CD4-positive, alpha-beta T cell treated with Interleukin-12 subunit alpha and Interleukin-12 subunit beta, for 1 hour (primary cell): ENCODE measurements at places on chromosomes 6 and 20.
A peak's percentile ranks its signal among the peaks of the same experiment; 100 is the strongest.

GRCh38 chr6:36742146-36742545, 44.5 kb downstream of the RAB44 start:
- DNase-seq = no peak

- DNase-seq = no peak
Observed at GRCh38 chr20:22762576-22763256, 178.3 kb upstream of the FOXA2 start.

DNA sequence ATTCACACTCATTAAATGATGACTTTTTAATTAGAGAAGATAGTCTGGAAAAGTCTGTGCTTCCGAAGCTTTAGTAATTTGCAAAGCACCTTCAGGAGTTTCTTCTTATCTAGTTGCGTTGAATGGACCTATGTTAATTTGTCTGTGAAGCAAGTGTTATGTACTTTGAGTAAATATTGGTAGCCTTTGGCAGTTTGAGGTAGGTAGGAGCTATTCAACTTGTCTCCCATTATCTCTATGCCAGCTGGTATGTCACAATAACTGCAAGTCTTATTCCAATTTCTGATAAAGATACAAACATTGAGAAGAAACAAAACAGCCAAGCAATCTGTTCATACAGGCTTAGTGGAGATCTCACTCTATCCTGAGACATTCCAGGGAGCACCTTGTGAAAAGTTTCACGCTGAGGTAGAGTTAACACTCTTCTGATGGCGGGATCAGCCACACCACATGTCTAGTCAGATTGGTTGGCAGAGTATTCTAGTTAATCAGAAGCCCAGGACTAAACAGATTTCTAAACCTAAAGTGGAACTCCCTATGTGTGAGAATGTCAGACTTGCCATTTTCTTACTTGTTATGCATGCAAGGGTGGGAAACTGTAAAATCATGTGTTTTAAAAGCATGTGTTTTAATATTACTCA, 219.8 kb upstream of the MANEA start:
- no peak for DNase-seq

DNA sequence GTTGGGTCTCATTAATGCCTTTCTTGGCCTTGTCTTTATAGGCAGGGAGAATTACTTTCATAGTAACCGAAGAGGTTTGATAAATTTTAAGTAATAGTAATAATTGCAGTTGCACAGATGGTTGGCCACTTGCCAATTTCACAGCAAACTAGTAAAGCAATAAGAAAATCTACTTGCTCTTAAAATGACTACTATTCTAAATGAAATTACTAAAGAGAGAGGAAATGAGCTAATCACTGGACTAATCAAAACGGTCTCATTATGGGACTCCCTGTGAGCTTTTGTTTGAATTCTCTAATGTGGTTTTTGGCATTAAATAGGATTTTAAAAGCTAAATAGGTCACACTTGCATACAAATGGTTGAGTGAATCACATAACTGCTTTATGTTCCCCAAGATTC, 227.4 kb upstream of the PLN start:
- no peak for DNase-seq

GRCh38 chr6:132244744-132245143, 156.5 kb downstream of the MOXD1 start:
- no peak for DNase-seq

- DNase-seq = peak; percentile 59
Observed at GRCh38 chr20:25148181-25148981, 47.1 kb upstream of the ENTPD6 start.

- DNase-seq = no peak
Observed at GRCh38 chr6:108576709-108577108, 16.0 kb downstream of the FOXO3 start.

DNA sequence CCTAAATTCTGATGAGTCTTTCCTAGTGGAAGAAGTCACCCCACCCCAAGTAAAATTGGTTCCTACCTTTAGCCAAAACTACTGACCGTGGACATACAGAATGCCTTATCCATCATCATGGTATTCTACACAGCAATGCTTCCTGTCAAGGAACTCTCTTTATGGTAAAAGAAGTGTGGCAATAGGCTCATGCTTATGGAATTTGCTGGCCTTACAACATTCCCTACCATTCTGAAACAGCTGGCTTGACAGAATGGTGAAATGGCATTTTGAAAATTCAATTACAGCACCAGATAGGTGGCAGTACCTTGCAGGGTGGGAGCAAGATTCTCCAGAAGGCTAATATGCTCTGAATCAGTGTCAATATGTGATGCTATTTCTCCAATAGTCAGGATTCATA, 41.8 kb upstream of the BACH2 start:
- DNase-seq = no peak

- DNase-seq = no peak
Observed at GRCh38 chr6:21354805-21355238, 238.7 kb upstream of the SOX4 start.

DNA sequence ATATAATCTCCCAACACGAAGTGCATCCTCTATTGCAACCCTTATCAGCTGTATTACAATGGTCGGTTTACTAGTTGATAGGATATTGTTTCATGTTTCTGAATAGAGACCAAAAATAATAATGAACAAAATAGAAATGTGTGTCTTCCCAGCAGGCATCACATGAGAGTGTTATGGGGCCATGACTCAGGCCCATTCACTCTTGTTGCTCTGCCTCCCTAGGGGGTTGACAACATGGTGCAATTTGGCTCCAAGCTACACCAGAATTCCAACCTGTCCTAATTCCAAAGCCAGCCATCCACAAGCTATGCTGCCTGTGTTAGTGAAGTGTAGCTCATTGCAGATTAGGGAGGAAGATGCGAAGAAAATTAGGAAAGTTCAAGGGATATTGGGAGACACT, 13.1 kb upstream of the SAYSD1 start:
- DNase-seq = no peak

- DNase-seq = no peak
Observed at GRCh38 chr20:49272654-49273053, 5.2 kb downstream of the ZNFX1 start.

- DNase-seq = no peak
Observed at GRCh38 chr6:133198725-133199124, 42.4 kb upstream of the EYA4 start.

- no peak for DNase-seq
Observed at GRCh38 chr6:49550492-49551077, at the start of gene C6orf141. Gene C6orf141 (plus strand): TSS chr6:49550668. CDS start chr6:49550793, 125 bp downstream.

- DNase-seq = no peak
Observed at GRCh38 chr6:43943781-43944250, 173.8 kb downstream of the VEGFA start.
